ENCODE measurements at places on chromosomes 2 and 18.

GRCh38 chr2:100647709-100648108, 84.9 kb downstream of the PDCL3 start:
- no peak for DNase-seq

- DNase-seq: no peak
Measured at GRCh38 chr2:164510895-164511294, 110.4 kb downstream of the GRB14 start.

GRCh38 chr2:219512524-219513216, 1.6 kb upstream of the ASIC4 start:
- no peak for DNase-seq

GRCh38 chr18:74387383-74387782, 69.7 kb downstream of the DIPK1C start:
- DNase-seq: no peak

- no peak for DNase-seq
Measured at GRCh38 chr2:172335736-172336135, 91.7 kb upstream of the ITGA6 start.

DNA sequence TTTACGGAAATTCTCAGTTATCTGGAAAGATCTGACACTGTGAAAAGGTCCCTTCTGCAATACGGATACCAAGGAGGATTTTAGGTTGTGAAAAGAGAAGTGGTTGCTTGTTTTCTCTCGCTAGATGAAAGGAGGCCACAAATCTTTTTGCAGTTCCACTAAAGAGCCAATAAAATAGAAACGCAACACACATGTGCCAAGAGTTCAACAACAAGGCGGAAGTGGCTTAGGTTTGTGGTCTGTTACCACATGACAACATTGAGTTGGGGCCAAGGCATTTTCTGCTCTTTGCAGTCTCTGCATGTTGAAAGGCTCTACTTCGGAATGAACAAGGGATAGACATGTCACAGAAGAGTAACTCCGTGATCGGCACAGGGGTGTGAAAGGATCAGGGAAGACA, 115.7 kb upstream of the OSR1 start:
- DNase-seq: peak; percentile 46

- no peak for DNase-seq
Measured at GRCh38 chr2:158598862-158599517, 142.2 kb downstream of the PKP4 start.

- DNase-seq: no peak
Measured at GRCh38 chr2:40028792-40029488, 249.9 kb upstream of the THUMPD2 start.

DNA sequence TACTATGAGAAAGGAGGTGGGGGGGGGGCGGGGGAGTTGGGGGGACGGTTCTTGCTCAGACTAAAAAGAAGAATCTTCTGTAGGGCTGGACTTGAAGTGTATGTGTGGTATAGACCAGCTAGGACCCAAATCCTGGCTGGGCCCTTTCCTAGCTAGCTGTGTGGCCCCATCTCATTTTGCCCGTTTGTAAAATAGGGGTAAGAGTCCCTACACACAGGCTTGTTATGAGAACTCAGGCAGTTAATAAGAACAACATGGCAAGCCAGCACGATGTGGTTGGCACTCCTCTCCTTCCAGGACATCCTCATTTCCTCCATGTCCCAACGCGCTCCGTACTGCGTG, 1.1 kb downstream of the EVA1A start:
- no peak for DNase-seq

- no peak for DNase-seq
Measured at GRCh38 chr2:181120625-181121024, 140.2 kb downstream of the UBE2E3 start.

DNA sequence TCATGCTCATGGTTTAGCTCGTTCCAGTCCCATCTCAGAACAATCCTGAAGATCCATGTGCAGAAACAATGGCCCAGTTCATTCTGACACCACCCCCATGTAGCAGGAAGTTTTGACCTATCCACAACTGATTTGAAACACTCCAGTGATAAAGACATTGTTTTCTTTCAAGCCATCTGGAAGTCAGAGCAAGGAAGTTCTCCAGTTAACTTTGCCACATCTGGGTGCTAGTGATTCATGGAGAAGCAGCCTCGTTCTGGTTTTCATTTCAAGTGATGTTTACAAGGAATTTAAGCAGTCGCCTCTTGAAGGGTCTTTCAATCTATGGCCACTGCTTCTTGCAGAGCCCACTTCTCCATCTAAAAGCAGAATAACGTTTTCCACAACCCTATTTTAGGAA, 36.6 kb upstream of the TWIST2 start:
- DNase-seq: no peak

DNA sequence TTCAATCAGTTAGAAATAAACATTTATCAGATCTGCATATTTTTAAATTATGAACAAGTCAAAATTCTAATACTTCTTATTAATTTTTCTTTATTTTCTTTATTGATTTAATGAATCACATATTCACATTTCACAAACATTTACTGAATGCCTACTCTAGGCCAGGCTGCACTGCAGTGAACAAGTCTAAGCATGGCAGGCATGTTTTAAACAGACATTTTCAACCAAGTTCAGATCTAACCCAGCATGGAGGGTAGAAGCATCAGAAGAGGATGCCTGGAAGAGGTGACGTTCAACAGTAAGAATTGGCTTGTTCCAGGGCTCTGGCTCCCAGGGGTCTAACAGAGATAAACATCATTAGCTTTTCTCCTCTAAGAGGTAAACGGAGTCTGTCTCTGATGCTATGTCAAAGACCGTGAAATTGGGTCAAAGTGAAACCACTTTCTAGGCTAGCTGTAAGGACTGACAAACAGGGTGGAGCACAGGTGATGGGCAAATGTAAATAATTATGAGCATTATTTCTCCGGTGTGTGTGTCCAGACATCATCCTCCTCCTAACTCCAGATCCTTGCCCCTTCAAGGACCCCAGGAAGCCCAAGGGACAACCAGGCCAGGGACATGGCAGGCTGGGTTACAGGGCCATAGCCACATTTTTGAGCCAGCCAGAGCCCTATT, 50.6 kb downstream of the UNC50 start:
- peak; percentile 26 for DNase-seq

DNA sequence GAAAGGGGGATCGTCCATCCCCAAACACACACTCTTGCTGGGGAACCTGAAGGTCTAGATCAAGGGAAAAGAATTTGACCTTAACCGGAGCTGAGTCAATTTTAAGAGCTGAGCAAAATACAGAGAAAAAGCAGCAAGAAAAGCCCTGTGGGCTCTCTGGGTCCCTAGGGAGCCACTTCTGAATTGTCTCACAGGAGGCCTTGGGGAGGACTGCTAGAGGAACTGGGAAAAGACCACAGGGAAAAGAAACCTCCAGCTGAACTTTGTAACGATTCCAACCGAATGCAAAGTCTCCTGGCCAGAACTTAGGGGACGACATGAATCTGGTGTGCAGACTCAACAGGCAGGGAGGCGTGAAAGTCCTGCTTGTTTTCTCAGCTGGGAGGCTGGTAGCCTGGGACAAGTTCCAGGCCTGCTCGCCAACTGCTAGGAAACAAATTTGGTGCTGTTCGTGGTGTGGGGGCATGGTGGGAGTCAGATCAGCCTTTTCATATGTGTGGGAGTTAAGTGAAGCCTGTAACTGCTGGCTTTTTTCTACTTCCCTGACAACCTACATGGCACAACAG, 644.6 kb upstream of the CNTNAP5 start:
- no peak for DNase-seq

GRCh38 chr2:231159306-231159705, 34.5 kb upstream of the HTR2B start:
- DNase-seq: no peak

DNA sequence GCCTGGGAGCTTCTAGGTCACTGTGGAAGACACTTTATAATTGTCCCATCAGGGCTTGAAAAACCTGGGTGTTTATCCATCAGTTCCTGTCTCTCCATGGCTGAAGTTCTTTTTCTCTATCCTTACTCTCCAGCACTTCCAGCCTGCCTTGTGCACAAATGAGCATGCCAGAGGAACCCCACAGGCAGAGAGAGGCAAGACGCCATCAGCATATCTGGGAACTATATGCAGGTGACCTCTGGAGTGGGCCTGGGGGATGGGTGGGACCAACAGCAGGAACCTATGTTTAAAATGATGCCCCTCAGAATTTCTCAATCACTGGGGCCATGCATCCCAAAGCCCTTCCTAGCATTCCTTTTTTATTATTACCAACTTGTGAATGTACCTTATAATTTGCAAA, 156.2 kb upstream of the PARD3B start:
- no peak for DNase-seq

GRCh38 chr2:84283506-84283905, 175.6 kb downstream of the SUCLG1 start:
- DNase-seq: no peak
